Progenitor cell of endocrine pancreas (in vitro differentiated cells): ENCODE measurements at places on chromosomes 4 and X.

DNA sequence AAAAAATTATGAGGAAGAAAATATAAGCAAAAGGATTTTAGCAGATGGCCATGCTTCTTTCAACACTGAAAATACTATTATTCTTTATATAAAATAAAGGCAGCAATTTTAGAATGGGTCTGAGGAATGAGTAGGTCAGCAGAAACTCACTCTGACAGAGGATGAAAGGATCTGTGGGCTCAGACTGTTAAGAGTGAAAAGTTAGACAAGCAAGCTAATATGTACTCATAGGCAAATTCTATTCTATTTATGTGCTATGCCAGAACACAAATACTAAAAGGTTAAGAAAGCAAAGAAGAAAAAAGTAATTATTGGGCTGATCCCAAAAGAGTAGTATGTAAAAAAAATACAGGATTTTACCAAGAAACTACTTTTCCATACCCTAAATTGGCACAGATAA lies 13.9 kb downstream of the LCORL start:
- DNase-seq = no peak

DNA sequence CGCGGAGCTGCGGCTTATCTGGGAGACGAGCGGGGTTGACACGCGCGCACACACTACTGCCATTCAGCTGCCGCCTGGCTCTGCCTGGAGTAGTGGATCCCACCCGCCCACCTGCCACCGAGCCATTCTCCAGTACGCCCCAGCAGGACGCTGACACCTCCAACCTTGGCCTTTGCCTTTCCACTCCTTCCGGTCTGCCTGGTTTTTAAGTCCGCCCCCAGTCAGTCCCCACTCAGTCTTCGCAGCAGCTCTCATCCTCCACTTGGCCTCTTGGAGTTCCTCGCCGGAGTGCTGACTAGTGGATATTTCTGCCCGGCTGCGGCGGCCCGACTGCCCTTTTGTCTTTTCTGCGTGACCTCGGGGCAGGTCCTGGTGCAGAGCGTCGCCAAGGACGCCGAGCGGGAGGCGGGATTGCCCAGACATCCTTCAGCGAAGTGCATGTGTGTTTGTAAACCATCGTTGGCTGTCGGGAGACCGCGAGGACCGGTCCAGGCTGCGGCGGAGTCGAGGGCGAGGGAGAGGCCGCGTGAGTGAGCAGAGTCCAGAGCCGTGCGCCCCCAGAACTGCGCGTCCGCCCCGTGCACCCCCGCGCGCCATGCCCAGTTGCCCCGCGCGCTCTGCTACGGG lies 1.1 kb downstream of the SLIT2 start:
- DNase-seq = peak; percentile 18

DNA sequence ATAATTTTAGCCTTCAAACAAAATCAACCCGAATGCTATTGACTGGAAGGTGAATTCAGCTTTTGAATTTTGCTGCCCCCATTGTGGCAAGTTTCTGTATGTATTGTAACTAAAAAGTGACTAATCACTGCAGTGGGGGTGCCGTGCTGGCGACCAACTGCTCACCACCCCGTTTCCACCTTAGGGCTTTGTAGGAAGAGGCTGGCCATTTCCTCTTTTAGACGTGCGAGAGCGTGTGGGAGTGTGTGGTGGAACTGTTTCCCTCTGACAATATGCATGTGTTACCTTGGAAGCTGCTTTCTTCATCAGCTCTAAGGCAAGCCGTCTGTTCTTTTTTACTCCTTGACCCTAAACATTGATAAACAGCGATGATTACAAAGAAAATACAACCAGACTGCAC lies 78.8 kb downstream of the SEL1L3 start:
- DNase-seq = no peak

GRCh38 chr4:169100670-169101101 lies 90.6 kb upstream of the CBR4 start:
- DNase-seq = no peak

DNA sequence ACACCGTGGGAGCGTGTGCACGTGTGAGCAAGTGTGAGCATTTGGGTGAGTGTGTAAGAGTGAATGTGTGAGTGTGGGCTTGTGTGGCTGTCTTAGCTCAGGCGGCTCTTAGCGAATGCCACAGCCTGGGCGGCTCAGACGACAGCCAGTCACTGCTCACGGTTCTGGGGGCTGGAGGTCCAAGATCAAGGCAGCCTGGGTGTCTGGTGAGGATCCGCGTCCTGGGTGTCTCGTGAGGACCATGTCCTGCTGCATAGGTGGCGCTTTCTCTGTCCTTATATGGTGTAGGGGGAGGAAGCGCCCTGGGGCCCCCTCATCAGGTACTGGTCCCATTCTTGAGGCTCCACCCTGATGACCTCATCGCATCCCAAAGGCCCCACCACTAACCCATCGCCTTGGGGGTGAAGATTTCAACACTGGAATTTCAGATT lies 4.5 kb downstream of the DOK7 start:
- DNase-seq = no peak

- no peak for DNase-seq
These were observed 217.6 kb downstream of the PTTG2 start for GRCh38 chr4:38177641-38178391.

GRCh38 chr4:89242216-89242615 lies 65.4 kb downstream of the GPRIN3 start:
- no peak for DNase-seq

DNA sequence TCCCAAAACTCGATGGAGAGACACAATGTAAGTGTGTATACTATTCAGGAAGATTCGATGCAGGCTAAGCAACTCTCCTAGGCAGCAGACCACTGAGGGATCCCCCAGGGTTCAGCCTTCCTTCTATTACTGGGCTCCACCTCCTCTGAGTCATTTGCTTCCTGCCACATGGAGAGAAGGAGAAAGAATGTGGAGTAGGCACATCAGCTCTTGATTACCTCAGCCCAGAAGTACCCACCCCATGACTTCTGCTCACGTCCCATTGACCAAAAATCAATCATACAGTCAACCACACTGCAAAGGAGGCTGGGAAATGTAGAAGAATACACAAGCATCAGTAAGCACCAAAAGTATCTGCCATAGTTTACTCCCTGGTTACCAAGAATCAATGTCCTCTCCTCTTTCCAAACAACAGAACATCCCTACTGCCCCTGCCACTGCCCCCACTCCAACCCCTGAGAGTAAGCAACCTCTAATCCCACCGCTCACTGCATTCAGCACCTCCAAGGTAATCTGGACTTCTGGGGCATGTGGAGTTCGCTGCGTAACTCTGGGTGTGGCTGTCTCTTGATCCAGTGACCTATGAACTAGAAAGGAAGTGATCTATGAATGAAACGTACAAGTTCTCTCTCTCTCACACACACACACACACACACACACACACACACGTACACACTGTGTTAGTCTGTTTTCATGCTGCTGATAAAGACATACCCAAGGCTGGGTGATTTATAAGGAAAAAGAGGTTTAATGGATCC lies 91.2 kb upstream of the C1QTNF7 start:
- DNase-seq = no peak

- DNase-seq = no peak
These were observed 9.7 kb upstream of the LAP3 start for GRCh38 chr4:17567271-17567670.

DNA sequence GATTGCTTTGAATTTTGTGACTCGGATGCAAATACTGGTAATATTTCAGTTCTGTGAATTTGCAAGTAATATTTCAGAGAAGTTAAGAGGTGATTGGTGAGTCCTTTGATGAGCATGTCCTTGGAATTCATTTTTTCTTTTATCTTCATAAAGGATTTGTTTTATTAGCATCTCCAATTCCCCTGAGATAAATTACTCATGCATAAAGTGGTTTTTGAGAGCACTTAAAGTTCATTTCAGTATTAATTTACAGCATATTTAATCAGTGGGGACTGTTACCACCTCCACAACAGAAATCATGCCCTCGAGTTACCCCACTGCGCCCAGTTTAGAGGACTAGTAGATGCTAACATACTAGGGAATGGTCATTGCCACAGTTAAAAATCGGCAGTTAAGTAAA lies 65.0 kb downstream of the ZFX start:
- no peak for DNase-seq

DNA sequence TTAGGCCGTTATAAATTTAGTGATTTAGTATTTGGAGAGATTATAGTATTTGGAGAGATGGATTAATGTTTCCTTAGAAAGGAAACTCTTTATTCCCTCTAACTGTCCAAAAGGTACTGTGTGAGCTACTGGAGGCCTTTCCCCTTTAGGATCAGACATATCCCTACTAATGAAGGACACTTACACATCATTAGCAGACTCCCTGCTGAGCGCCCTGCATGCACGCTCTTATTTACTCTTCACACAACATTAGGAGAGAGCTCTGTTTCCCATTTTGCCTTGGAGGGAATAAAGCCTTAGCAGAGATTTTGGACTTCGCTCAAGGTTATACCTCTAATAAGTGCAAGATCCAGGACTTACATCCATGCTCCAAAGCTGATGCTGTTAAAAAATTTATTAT lies 17.8 kb upstream of the STOX2 start:
- no peak for DNase-seq

- no peak for DNase-seq
These were observed 75.0 kb downstream of the PTTG2 start for GRCh38 chr4:38034986-38035882.
